ENCODE measurements at places on chromosomes 6 and 20.

DNA sequence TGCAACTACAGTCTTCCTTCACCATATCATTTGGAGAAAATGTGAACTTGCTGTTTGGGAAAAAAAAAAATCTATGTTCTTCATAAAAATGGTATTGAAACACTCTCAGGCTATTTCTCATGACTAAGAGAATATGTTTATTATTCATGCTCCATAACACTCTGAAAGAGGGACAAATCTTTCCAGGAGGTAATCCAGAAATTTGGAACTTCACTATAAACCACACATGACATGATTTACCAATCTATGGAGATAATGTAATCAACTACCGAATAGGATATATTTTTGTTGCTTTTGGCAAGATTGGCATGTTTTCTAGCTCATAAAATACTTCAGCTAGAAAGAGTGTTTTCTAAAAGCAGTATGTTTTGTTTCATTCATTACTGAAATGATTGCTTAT lies 56.3 kb downstream of the THEMIS start:
- no peak for DNase-seq

GRCh38 chr20:9496155-9496554 lies 18.2 kb upstream of the LAMP5 start:
- no peak for DNase-seq

GRCh38 chr6:131182991-131183425 lies 47.7 kb downstream of the AKAP7 start:
- DNase-seq, result no peak

GRCh38 chr6:18675881-18676280 lies 288.7 kb downstream of the RNF144B start:
- no peak for DNase-seq

- DNase-seq, result no peak
Observed at GRCh38 chr6:125183391-125183790, 29.8 kb downstream of the TPD52L1 start.

GRCh38 chr20:47379433-47380150 lies 23.1 kb upstream of the ZMYND8 start:
- DNase-seq, result no peak

DNA sequence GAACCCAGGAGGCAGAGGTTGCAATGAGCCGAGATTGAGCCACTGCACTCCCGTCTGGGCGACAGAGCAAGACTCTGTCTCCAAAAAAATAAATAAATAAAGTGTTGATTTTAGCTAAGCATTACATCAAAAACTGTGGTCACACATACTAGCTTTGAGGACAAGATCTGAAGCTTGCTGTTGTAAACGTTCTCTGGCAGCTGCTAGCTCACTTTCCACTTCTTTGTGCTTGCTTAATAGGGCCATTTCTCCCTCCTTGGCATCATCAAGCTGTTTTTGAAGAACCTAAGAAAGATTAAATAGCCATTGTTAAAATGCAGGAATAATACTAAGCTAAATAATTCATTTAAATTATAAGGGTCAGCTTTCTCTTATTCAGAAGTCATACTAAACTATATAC lies 55.7 kb downstream of the FAM184A start:
- no peak for DNase-seq

DNA sequence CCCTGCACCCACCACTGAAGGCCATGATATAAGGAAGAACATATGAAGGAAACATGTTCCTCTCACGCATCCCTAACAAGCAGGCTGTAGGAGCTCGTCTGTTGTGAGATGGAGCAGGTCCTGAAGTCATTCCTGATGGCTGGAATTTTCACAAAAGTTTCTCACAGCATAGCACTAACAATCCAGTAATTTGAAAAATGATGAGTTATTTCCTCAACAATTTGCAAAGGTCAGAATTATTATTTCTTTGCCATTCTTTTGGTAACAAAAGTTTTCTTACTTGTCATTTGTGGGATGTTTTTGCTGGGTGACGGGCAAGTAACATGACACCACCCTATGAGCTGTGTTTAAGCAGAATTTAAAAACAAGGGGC lies 27.6 kb upstream of the FRMD1 start:
- DNase-seq, result no peak

DNA sequence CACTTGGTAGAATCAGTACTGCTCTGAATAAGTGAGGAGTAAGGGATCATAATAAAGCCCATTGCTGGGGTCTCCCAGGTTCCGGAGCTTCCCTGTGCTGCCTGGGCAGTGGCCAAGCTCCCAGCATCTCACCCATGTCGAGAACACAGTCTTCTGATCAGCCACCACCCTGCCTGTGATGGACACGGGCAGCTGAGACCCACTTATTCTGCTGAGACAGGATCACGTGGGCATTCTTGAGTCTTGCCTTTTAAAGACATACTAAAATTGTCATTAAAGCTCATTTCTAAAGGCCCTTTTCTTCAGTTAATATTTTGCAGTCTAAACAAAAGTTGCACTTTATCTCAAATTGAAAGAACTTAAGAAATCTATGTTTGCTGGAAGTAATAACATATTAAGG lies 42.7 kb upstream of the SLC22A2 start:
- no peak for DNase-seq

DNA sequence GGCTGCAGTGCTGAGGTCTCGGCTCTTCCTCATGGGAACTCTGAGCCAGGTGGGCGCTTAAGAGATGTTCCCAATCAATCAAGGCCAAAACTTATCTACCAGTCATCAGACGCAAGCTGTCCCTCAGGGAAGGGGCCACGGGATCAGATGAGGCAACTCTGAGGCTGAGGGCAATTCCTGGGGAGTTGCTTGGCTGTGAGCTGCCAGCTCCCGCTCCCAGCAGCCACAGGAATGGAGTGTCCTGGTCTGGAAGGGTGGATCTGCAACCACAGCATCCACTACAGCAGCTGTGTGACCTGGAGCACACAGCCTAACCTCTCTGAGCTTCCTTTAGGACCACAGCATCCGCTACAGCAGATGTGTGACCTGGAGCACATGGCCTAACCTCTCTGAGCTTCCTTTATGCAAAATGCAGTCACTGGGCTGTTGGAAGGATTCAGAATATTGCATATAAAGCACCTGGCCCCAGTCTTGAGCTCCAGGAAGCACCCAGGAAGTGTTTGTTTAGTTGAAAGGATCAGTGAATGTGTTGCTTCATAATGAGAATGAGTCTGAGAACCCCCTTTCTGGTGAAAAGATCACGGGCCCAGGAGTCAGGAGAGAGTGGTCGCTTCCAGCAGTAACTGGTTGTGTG lies 60.9 kb downstream of the TFAP2C start:
- DNase-seq, result no peak

DNA sequence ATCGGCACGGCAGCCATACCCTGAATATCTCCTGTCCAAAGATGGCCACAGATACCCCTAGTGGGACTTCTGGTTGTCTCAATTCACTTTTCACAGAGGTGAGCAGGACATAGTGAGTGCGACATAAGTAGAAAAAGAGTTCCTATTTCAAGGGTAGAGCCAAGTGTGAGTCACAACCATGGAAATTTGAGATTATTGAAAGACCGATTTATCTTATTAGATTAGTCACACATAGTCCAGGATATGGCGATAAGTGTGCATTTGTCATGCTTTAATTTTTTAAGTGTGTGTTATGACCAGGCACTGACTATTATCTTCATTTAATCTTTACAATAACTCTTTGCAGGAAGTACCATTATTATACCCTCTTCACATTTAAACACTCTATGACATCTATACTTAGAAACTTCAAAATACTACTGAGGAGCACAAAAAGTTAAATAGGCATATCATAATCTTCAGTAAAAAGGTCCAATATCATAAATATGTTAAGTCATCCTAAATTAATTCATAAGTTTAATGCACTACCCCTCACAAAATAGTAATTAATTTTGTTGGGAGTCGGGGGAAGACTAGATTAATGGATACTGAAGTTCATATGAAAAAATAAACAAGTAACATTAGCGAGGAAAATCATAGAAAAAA lies 13.4 kb upstream of the TNFAIP3 start:
- no peak for DNase-seq

GRCh38 chr20:49187330-49187850 lies 744 bp downstream of the STAU1 start:
- DNase-seq, result no peak

GRCh38 chr6:147549531-147549930 lies 41.0 kb downstream of the SAMD5 start:
- DNase-seq, result no peak

DNA sequence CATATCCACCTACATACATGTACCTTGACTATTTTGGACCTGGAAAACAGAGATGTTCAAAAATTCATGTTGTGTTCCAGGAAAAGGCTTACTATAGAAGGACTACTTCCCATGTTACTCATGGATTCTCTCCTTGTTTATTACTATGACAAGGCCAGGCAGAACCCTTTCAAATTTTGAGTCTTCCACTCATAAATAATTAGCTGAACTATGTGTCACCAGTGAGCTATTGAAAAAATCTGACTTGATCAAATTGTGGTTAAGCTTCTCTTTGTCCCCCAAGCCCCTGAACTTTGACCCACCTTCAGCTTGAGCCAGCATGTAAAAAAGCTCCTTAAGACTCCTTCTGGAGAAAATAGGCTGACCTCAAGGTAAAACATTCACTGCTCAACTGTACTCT lies 1142.8 kb upstream of the EYS start:
- DNase-seq, result no peak

GRCh38 chr6:132764370-132764769 lies 6.7 kb upstream of the VNN2 start:
- no peak for DNase-seq

DNA sequence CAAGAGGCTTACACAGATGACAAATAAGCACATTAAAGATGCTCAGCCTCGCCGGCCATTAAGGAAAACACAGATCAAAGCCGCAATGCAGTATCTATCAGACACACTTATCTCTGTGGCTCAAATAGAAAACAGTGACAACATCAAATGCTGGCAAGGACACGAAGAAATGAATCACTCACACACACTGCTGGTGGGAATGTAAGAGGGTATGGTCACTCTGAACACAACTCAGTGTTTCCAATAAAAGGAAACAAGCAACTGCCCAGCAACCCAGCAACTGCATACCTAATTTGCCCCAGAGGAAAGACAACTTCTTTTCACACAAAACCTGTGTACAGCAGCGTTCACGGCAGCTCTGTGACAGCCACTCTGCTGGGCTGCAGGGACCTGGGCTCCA lies 155.8 kb downstream of the WDR27 start:
- no peak for DNase-seq

DNA sequence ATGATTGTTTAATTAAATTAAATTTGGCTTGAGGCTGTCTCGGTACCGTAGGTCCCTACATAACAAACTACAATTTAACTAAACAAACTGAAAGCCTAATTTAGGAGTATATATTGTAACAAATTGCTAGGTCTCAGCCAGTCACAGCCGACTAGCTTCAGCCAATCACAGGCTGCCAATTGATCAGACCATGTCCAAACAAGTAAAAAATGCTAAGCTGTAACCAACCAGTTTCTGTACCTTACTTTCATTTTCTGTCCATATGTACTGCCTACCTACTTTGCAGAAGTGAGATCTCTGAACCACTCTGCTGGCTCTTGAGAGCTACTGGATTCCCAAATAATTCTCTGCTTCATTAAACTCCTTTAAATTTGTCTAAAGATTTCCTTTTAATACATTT lies 648.0 kb upstream of the GJE1 start:
- no peak for DNase-seq

GRCh38 chr20:39986173-39986904 lies 702.7 kb downstream of the MAFB start:
- no peak for DNase-seq

GRCh38 chr6:13711324-13711732 lies 307 bp downstream of the RANBP9 start:
- no peak for DNase-seq

DNA sequence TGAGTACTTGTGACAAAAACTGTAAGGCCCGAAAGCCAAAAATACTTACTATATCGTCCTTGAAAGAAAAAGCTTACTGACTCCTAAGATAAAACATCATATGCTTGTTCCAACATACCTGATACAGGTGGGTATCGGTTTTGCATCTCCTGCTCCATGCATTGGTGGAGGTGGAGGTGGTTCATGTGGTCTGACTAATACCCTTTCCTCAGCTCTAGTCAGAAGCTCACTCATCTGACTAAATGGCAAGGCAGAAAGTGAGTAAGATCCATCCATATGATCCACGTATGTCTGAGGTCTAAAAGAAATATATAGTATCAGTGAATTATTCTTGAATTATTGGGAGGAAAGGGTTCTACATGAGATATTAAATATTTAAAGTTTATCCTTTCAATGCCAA lies 76.2 kb downstream of the WASF1 start:
- DNase-seq, result no peak

- DNase-seq, result no peak
Observed at GRCh38 chr6:16844183-16844582, 82.9 kb upstream of the ATXN1 start.

- DNase-seq, result no peak
Observed at GRCh38 chr6:80088637-80089036, 17.8 kb upstream of the BCKDHB start.

DNA sequence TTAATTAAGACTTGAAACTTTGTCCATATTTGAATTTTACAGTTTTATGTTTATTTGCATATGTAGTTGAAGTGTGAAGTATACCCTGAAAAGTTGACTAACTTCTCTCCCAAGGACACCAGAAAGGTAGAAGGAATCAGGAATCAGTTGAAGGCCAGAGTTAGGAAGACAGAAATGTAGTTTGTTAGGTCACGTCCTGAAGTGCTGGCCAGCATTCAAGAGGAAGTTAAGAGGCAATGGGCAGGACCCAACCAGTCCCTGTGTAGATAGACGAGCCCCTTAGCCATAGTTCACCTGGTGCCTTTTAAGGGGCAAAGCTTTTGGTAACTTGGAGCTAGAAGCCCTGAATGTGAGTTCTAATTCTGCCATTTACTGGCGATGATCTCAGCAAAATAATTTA lies 250.4 kb upstream of the KCNQ5 start:
- DNase-seq, result no peak
